SW480 (cell line): ENCODE measurements at places on chromosomes 1 and 21.
A peak's percentile ranks its signal among the peaks of the same experiment; 100 is the strongest.

GRCh38 chr1:233364695-233365539 is 37.4 kb downstream of the MAP3K21 start:
- DNase-seq, result peak; percentile 24

DNA sequence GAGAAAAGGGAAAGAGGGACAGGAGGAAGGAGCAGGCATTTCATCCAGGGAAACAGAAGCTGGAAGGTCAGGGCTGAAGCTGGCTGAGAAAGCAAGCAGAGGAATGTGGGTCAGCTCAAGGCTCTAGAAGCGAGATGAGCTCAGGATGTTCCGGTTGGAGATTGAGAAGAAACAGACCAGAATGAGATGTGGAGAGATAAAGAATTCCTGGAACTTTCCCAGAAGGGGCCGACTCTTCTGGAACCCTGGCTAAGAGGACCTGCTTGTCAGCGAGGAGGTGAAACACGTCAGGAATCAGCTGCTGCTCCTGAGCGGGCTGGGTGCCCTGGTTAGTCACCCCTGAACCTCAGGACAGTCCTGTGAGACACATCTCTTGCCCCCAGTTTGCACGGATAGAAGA is 75.9 kb downstream of the HUNK start:
- DNase-seq, result no peak

GRCh38 chr1:111404588-111404987 is 22.9 kb downstream of the OVGP1 start:
- DNase-seq, result no peak

- DNase-seq, result no peak
Observed at GRCh38 chr1:163337631-163338030, 15.9 kb downstream of the NUF2 start.

GRCh38 chr1:66774438-66774837 is 22.2 kb downstream of the DYNLT5 start:
- DNase-seq, result no peak

DNA sequence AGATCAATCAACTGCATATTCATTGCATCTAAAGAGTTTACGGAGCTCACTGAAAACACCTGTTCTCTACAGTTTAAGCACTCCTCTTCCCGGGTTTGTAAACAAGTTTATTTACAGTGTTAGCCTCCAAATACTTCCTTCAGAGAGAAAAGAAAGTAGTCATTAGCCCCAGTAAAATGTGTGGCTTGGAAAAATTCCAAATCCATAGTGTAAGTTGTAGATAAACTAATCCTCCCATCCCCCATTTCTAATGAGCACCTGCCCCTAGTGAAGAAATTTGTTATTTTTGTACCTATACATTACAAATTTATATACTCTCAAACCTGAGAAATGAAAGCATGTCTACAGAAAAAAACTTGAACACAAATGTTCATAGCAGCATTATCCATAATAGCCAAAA is 21.9 kb downstream of the PUM1 start:
- DNase-seq, result no peak

DNA sequence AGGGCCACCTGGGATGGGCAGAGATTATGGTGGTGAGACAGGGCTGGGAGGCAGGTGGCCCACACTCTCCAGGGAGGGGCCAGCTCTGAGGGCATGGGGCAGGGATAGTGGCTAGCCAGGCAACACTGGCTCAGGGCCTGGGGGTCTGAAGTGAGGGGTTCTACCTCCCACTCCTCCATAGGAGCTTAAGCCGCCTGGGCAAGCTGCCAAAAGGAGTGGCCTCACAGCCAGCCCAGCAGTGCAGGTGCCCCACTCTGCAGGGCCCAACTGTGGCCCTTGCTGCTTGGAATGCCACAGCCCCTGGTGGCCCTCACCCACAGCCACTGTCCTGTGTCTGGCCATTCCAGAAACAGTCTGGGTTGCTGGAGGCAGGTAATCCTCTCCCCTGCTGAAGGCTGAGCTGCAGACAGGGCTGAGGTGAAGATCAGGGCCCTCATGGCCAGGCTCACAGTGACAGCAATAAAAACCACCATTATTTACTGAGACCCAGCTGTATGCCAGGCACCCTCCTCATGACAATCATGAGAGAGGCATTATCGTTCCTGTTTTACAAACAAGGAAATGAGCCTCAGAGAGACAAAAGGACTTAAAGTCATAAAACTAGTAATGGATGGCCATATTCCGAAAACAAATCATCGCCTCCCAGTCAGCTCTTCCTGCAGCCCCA is 31.0 kb downstream of the KIF21B start:
- no peak for DNase-seq
